Hindlimb muscle (tissue), 1 donor: ENCODE measurements at places on chromosomes 12 and 14.
A peak's percentile ranks its signal among the peaks of the same experiment; 100 is the strongest.

GRCh38 chr12:57240066-57240921 lies 10.7 kb downstream of the STAC3 start:
- peak; percentile 59 for DNase-seq

- DNase-seq, result no peak
Observed at GRCh38 chr12:10512798-10513197, 7.1 kb downstream of the EIF2S3B start.

DNA sequence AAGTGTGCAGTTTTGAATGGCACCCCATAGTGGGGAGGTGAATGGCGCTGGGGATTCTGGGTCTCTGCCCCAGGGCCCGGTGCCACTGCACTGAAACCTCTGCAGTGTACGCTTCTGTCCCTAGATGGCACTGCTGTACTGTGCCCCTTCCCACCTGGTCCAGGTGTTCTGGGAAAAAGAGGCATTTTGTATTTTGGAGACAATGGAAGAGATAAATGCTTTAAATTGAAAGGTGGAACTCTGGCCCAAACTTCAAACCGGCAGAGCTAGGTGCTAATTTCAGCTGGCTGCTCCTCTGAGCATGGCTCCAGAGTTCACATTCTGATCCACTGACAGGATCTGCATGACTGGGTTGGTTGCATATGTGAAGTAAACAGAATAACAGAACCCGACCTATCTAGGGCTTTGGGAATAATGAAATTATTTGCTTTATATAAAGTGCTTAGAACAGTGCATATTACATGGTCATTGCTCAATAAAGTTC lies 52.2 kb downstream of the KRT80 start:
- no peak for DNase-seq

DNA sequence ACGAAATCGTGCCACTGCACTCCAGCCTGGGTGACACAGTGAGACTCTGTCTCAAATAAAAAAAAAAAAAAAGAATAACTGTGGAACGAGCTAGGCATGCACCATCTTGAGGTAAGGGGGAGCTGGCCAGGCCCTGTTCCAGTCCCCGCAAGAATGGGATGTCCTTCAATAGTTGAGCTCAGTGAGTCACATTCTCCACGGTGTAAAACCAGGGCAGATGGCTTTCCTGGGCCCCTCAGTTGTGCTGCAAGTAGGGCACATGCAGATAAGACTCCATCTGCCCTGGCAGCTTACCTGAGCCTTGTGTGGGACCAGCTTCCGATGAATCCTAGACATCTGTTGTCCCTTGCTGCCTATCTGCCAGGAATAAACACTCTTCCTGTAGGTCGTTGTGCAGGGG lies 312.1 kb downstream of the VRK1 start:
- no peak for DNase-seq

DNA sequence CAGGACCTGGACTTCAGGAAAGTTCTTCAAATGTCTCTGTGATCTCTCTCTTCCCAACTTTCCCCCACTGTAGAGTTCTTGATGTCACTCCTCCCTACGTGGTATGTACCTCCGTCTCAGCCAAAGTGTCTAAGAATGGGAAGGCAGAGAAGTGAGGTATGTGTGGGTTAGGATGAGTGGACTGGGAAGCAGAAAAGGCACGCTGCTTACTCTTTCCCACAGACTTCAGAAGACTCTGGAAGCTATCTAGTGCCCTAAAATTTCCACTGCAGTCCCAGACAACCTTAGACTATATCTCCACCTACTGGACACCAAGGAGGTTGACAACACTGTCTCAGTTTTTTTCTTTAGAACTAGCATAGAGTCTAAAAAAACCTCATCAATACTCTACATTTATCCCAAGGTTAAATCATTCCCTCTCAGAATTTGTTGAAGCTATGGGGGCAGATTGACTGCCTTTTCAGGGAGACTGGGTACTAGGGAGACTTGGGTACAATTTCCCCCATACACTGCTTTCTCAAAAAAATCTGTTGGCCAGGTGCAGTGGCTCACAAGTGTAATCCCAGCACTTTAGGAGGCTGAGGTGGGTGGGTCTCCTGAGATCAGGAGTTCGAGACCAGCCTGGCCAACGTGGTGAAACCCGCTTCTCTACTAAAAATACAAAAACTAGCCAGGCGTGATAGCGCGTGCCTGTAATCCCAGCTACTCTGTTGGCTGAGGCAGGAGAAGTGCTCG lies 20.6 kb upstream of the ITGA5 start:
- no peak for DNase-seq

DNA sequence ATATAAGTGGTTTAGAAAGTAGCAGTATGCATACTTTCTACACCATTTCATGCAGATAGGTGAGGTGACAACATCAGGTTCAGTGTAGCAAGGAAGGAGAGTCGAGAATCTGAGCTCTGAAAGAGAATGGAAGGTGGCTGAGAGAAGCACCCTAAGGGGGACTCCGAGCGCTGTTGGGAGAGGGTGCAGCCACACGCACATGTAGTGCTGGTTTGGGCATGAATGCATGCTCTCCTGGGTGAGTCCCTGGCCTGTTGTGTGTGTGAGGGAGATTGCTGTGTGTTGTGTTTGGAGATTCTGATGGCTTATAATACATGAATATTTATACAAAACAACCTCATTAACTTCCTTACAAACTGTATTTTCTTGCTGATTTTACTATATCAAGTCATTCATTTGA lies 180.3 kb upstream of the LRIG3 start:
- DNase-seq, result no peak

- no peak for DNase-seq
Observed at GRCh38 chr14:77026166-77026929, 2.2 kb downstream of the IRF2BPL start.

- DNase-seq, result no peak
Observed at GRCh38 chr12:47747126-47747525, 11.6 kb downstream of the RAPGEF3 start.

DNA sequence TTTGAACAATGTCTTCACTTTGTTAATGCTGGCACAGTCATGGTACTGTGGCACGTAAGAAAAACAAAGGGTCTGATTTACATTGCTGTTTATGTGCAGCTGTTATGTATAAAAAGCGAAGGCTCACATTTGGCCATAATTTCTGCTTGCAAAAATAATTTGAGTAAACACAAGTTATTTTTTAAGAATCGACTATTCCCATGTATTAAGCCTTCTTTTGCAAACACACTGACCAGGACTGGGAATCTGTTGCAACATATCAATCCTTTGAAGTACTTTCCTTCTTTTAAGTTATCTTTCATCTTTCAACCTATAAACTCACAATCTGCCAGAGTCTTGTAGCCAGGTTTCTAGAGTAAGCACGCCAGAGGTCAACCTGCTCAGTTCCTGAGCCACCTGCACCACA lies 145.4 kb upstream of the BMP4 start:
- DNase-seq, result no peak

- DNase-seq, result no peak
Observed at GRCh38 chr12:12191008-12191407, 75.8 kb downstream of the LRP6 start.

- DNase-seq, result no peak
Observed at GRCh38 chr12:58184212-58184611, 242.8 kb downstream of the ATP23 start.

DNA sequence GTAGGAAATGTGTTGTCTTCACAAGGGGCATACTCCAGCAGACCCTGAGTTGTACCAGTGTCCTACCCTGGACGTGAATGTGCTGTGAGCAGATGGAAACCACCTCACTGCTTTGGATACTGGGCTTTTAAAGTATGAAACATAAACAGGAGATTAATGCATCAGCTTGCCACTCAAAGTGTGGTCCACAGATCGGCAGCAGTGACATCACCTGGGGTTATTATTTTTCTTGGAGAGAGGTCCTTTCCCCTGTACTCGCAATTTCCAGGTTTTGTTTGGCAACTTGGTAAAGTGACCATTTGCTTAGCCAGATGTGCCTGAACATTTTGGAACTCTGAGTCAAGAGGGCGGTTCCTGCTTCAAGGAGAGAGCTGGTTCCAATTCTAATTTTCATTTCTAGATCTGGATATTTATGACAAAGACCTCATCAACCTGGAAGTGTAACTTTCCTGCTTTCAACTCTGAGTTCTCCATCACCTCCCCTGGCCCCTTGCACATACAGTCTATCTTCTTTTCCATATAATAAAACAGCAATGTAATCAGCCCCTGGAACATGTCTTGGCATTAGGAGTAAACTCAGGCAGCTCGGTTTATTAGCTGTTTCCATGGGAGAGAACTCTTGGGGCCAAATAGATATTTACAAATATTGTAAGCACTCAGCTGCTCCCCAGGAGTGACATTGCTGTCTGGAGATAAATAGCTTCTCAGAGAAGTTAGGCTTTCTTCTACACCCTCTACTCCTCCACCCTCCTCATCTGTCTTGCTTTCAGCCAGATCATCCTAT lies 237.0 kb upstream of the TBX3 start:
- DNase-seq, result peak; percentile 47

DNA sequence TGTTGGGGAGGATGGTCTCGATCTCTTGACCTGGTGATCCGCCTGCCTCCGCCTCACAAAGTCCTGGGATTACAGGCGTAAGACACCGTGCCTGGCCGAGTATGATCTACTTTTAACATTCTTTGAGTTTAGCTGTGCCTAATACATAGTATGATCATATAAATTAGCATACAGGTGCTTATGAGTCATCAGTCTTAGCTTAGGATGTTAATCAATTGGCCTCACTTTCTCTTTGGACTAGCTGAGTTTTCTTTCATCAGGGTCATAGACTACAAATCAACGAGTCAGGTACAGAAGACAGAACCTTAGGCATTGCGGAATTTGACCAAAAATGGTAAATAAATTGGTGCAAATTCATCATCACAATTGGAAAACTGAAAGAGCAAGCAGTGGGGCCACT lies 2.2 kb downstream of the SLC25A21 start:
- DNase-seq, result no peak

DNA sequence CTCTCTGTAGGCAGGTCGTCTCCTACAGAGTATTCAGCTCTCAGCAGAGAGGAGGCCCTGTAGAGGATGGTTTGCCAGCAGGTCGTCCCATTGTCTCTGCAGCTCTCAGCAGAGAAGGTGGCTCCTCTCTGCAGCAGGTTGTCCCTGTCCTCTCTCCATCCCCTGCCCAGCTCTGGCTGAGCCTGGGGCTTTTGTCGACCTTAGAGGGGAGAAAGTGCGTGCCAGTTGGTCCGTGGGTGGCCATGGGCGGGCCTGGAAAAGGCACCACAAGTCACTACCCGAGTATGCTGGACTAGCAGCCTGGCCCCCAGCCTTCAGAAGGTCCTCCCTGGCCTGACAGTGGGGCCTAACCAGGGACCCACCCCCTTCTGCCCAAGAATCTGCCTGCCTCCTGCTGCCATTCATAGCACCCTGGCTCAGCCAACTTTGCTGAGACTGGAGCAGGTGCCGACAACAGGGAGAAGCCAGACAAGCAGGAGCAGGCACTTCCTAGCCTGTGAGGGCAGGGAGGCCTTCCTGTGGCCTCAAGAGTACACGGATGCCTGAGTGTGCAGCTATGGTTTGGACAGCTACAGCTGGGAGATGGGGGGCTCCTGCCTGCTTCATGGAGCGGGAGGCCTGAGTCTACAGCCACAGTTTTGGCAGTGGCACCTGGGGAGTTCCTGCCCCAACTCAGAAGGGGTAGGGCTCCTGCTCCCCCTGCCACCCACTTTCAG lies 59.7 kb upstream of the KCNH3 start:
- DNase-seq, result no peak

DNA sequence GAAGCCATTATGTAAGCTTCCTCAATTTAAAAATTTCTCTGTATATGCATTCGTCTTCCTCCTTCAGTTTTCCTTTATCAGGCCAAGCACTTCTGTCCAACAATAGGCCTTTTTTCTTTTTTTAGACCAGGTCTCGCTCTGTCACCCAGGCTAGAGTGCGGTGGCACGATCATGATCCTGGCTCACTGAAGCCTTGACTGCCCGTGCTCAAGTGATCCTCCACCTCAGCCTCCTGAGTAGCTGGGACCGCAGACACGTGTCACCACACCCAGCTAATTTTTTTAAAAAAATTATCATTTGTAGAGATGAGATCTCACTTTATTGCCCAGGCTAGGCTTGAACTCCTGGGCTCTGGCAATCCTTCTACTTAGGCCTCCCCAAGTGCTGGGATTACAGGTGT lies 25.8 kb downstream of the TAOK3 start:
- DNase-seq, result no peak

DNA sequence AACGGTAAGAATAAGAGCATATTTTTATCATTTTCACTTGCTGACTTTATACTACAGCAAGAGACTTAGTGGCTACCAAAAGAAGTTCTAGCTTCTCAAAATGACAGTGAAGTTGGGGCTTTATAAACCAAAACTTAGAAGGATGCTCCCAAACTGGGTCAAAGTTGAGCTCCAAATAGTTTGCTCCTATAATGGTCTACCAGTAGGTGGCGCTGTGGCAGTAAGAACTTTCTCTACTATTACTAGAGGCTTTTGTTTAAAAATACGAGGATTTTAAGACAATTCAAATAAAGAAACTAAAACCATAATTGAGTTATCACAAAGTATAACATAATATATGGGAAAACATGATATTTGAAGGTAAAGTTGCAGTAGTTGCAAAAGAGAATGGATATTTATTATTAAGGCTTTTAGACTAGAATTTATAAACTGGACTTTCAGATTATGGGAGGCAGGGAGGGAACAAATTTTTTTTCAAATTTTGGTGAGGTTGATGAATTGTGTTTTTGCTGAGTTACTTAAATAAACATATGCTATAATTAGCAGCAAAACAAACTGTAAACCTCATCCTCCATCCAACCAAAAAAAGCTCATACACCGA lies 75.0 kb downstream of the TGFB3 start:
- peak; percentile 78 for DNase-seq

- DNase-seq, result no peak
Observed at GRCh38 chr12:77089686-77090220, 24.4 kb upstream of the E2F7 start.
